Activated T-helper 1 cell treated with Interleukin-2 at 50 U/mL for 16 hours (primary cell): ENCODE measurements at places on chromosomes 12 and 14.

DNA sequence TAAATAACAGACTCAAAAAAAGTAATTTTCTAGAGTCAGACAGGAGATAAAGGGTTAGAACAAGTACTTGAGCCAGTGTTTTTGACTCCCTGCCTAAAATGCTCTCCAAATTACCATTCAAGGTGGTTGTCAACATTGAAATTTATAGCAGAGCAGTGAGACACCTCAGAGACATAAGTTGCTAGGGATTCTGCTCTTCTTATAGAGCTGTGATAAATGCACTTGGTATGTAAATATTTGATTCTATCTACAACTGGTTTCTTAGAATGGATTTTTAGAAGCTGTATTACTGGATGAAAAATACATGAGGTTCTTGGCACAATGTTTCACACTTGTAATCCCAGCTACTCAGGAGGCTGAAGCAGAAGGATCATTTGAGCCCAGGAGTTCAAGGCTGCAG, 83.9 kb upstream of the OSBPL8 start:
- no peak for DNase-seq

DNA sequence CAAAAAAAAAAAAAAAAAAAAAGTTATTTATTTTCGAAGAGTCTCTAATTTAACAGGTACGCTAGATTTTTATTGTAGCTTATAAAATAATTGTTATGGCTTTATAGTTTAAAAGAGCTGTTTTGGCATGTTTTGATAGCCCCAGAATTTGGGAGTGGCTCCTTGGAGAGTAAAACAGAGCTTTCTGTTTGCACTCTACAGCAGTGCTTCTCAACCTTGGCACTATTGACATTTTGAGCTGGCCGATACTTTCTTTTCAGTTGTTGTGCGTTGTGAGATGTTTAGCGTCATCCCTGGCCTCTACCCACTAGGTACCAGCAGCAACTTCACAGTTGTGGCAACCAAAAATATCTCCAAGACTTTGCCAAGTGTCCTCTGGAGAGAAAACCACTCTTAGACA, 30.6 kb downstream of the PLBD1 start:
- DNase-seq: no peak

DNA sequence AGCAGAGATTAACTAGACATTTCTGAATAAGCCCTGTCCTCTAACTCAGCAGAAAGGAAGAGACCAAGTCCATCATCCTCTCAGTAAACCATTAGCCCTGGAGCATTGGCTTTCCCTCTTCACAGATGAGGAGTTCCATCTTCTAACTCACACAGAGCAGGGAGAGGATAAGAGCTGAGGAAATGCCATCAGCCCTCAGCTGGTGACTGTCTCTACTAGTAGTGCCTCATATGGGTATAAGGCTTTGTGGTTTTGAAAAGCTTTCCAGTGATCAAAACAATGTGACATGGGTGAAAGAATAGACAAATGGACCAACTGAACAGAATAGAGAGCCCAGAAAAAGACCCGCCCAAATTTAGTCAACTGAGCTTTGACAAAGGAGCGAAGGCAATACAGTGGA, 197.2 kb upstream of the NUDT4 start:
- DNase-seq: no peak

GRCh38 chr14:29223947-29224346, 457.4 kb downstream of the FOXG1 start:
- DNase-seq: no peak

DNA sequence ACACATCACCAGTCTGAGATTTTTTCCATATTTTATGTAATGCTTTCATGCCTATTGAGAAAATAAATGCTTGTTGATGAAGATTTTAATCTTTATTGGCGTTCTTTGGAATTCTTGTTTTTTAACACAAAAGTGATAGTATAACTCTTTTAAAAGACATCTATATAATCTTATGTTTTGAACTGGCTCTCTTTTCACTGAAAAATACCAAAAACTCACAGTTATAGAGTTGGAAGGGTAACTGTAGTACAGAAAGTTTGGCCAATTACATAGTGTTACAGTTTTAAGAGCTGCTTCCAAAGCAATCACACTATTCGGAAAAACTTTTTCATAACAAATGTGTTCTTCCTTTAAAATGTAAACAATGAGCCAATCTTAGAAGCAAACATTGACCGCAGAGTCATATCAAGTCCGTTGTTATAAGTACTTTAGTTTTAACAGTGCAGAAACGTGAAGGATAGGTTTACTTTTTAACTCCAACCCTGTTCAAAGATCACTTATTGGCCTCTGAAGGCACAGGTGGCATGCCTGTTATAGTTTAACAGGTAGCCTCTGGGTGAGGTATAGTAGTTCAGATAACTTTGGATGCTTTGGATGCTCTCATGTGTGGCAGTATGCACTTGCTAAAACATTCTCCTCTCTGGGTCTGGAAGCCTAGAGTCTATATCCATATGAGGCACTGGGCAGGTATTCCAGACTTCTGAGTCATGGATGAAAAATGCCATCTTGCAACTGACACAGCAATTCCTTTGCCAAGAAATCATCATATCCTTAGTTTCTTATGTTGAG, 12.1 kb upstream of the NTN4 start:
- DNase-seq: no peak

GRCh38 chr12:97921979-97922722, 459.5 kb downstream of the RMST start:
- DNase-seq: no peak

DNA sequence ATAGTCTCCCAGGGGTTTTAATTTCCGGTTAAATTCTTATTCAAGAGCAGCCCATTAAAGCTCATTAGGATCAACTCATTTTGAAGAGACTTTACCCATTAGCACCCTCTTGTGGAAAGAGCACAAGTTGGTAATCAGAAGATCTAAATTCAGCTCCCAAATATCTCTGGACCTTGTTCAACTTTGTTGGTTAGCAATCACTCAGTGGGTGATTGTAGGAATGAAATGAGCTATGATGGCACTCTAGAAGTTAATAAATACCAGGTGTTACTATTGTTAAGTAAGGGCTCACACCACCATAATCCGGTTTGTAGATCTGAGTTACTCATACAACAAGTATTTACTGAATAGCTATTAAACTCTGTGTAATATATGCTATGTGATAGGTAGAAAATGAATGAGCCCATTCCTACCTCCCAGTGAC, 42.9 kb downstream of the TRIP11 start:
- DNase-seq: no peak

DNA sequence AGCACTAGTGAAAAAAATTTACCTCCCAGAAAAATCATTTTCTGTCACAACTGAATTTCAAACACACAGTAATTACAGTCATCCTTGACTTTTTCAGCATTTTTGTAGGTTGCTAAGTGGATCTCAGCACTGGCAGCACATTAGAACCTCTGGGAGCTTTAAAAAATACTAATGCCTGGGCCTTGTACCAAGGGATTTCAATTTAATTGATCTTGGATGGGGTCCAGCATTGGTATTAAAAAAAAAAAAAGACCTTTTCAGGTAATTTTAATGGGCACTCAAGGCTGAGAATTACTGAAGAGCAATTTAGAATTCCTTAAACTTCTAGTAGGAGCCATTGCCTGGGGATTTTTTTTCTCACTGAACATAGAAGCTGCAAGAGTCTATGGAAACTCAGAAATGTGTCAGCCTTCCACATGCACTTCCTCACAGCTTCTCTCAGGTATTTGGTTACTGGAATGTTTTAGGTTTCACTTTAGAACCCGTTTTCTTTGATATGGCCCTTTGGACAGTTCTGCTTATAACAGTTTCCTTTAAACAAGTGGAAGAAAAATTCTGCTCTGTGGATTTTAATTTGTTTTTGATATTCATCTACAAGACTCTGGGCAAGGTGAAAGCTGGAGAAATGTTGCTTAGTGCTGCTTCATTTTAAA, 88.5 kb upstream of the DACT1 start:
- DNase-seq: no peak
